ENCODE measurements at places on chromosomes 1 and 21.

- no peak for DNase-seq
- H3K27me3 ChIP-seq: no peaks in the 10 kb centered on the region
Measured at GRCh38 chr1:44265656-44266358, 52.5 kb downstream of the DMAP1 start.

GRCh38 chr1:66540434-66541032 lies 6.6 kb downstream of the SGIP1 start:
- H3K4me3 ChIP-seq: no peak overlapping the region
- no peaks in the 10 kb centered on the region for H3K36me3 ChIP-seq
- H3K27me3 ChIP-seq: no peaks in the 10 kb centered on the region
- DNase-seq: no peak

DNA sequence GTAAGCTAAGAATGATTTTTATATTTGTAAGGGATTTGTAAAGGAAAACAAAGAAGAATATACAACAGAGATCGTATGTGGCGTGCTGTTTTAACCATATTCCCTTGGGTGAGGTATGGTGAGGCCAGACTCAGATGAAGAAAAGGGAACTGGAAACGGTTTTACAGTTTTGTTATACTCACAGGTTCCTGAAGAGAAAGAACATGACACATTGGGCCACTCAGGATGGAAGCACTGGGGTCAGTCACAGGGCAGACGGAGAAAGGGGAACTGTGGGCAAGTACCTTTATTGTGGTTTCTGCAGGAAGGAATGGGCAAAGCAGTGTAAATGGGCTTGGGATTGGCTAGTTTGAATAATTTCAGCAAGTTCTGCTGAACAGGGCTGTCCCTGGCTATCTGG lies 177.4 kb downstream of the LBR start:
- no peaks in the 10 kb centered on the region for H3K27me3 ChIP-seq
- no peaks in the 10 kb centered on the region for H3K36me3 ChIP-seq
- no peak overlapping the region for H3K4me3 ChIP-seq
- H3K4me1 ChIP-seq: no peaks in the 10 kb centered on the region
- no peak for DNase-seq

DNA sequence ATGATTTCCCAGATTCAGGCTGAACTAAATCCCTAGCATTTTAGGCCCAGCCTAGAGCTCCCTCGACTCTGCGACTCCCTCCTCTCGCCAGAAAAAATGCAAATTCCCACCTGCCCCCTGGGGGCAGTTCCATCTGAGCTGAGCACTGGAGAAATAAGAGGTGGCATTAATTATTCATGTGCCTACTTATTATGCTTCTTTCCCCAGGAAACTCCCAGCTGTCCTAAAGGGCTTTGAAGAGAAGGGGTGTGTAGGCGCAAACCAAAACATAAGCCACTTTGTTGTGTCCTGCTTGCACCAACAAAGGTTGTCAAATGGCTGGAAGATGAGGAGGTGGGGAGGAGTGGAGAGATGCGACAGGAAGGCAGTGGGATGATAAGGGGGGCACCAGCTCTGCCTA lies 41.4 kb upstream of the GOLT1A start:
- DNase-seq: no peak
- H3K27me3 ChIP-seq: no peaks in the 10 kb centered on the region
- no peaks in the 10 kb centered on the region for H3K36me3 ChIP-seq
- no peaks in the 10 kb centered on the region for H3K4me1 ChIP-seq

DNA sequence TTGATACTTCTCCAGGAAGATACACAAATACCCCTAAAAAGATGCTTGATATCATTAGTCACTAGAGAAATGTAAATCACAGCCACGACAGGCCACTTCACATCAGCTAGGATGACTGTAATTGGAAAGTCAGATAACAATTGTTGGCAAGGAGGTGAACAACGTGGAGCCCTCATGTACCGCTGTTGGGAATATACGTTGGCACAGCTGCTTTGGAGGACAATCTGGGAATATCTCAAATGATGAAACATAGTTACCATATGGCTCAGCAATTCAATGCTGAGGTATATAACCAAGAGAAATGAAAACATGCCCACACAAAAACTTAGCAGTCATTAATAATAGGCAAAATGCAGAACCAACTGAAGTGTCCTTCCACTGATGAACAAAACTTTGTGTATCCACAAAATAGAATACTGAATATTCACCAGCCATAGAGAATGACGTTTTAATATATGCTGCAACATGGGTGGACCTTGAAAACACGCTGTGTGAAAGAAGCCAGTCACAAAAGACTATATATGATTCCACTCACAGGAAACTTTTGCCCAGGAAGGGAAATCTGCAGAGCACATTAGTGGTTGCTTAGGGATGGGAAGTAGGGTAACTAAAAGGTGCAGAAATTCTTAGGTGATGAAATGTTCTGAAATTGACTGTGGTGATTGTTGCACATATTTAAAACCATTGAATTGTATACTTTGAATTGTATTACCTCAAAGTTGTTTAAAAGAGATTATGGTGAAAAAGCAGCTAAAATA lies 95.4 kb downstream of the AHCTF1 start:
- DNase-seq: no peak
- H3K36me3 ChIP-seq: no peaks in the 10 kb centered on the region
- H3K27me3 ChIP-seq: no peaks in the 10 kb centered on the region
